ENCODE measurements at places on chromosomes 1 and 21. TPM values are rescaled to one million over a fixed set of nuclear protein-coding genes. Genes with fewer than 3 reads are reported as not detected.
A peak's percentile ranks its signal among the peaks of the same experiment; 100 is the strongest.

DNA sequence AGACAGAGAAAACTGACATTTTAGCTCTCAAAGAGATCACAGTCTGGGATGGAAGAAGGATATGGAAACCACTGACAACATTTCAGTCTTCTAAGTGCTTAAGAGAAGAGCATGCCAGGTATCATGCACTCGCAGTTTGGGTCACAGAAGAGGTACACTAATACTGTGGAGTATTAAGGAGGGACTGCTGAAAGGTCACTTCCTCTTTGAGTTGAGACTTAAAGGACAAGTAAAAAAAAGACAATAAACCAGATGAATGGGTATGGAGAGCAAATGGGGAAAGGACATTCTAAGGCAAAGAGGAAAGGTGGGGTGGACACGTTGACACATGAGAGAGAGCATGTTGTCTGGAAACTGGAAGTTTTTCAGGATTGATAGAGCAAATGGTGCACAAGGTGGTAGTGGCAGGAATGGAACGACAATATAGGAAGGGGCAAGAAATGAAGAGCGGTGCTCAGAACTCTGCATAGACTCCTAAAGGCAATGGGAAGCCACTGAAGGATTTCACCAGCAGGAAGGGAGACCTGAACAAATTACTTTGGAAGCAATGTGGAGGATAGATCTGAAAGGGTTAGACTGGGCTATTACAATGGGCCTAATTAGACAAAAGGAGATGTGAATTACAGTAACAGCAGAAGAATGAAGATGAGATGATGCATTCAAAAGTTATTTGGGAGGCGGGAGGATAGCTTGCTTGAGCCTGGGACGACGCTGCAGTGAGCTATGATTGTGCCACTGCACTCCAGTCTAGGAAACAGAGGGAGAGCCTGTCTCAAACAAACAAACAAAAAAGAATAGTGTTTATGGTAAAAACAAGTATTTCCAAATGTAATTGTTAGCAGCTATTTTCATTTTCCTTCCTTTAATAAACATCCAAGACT lies 11.1 kb downstream of the DIPK1A start:
- peak; percentile 62 for DNase-seq

DNA sequence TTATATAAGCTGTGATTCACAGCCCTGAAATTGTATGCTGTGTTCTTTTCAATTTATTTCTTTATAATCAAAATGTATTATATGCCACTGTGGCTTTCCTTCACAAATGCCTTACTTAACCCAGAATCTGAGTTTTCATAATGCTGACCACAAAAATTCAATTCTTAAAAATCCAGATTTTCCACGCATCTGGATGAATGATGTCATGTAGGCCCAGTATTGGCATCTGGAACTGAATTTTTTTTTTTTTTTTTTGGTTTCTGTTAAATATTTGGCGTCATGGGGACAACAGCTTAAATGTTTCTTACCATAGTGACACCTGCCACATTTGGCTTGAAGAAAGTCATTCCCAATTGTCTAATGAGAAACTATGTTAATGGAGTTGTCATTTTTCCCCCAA lies 296.8 kb downstream of the TM2D1 start:
- no peak for DNase-seq

UBE2U gene
- not detected for total RNA-seq

GIPC2 gene
- total RNA-seq, result 0.71 TPM

GRCh38 chr21:17780539-17780938 lies 38.6 kb downstream of the C21orf91 start:
- no peak for DNase-seq

DNA sequence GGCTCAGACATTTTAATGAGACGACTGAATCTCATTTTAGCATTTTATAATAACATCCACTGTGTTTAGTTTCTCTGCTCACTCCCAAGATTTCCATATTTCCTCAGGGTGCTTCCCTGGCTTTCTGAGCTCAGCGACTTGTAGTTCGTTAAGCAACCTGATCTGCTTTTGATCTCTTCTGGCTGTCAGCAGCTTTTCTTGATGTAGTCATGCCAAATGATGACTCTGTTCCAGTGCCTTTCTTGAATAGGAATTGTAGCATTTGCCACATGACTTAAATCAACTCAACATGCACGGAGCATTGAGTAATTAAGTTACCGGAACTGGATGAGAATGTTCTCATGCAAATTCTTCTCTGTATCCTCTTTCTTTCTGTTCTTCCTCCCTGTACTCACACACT lies 246.1 kb downstream of the FMN2 start:
- DNase-seq, result peak; percentile 4

GRCh38 chr21:42621166-42621818 lies 32.1 kb upstream of the PDE9A start:
- DNase-seq, result no peak

KLHDC7A gene
- not detected for total RNA-seq

DNA sequence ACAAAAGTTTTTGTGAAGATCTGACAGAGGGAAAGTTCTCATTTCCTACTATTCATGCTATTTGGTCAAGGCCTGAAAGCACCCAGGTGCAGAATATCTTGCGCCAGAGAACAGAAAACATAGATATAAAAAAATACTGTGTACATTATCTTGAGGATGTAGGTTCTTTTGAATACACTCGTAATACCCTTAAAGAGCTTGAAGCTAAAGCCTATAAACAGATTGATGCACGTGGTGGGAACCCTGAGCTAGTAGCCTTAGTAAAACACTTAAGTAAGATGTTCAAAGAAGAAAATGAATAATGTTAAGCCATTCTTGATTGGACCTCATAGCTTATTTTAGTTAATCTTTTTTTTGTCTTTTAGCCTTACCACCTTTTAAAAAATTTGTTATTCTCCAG lies 14.1 kb downstream of the GGPS1 start:
- DNase-seq, result no peak

SPRR3 gene
- 0.44 TPM for total RNA-seq

DNA sequence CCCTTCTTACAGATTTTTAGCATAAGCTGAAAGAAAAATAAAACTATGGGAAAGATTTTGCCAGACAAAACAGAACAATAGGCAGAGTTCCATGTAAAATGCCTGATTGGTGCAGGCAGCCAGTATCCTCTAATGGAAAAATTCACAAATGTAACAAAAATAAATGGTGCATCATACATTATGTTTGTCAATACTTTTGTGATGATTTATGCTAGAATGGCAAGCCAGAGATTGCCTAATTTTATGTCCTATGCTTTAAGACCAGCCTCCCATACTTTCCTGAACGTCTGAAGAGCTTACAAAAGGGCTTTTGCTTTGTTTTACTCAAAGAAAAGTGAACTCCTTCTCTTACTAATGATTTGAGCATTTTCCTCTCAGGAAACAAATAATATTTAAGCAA lies 81.5 kb upstream of the KCNJ15 start:
- DNase-seq, result no peak

GRCh38 chr21:34946385-34946840 lies 102.7 kb downstream of the RUNX1 start:
- no peak for DNase-seq

- DNase-seq, result no peak
These were observed 25.6 kb downstream of the SAMSN1 start for GRCh38 chr21:14520535-14520934.

GRCh38 chr1:228794810-228795209 lies 59.5 kb downstream of the RHOU start:
- DNase-seq, result no peak

DNA sequence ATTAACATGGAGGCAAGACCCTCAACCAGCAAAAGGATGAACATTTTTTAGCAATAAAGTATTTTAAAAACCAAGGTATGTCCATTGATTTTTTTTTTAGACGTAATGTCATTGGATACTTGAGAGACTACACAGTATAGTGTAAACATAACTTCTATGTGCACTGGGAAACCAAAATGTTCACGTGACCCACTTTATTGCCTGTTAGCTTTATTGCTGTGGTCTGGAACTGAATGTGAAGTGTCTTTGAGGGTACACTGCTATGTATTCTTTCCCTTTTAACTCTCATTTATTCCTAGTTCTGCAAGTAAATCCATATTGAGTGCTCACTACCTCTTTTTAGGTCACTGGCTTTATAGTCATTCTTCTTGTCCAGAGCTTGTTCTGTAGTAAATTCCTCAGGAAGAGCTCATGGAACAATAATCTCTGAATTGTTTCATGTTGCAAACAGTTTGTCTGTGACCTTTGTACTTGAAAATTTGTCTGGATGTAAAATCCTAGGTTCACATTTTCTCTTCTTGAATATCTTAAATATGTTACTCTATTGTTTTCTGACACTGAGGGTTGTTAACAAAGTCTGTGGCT lies 20.6 kb downstream of the ABCD3 start:
- no peak for DNase-seq

GRCh38 chr21:46052703-46053651 lies 44.9 kb upstream of the COL6A2 start:
- DNase-seq, result no peak

DNA sequence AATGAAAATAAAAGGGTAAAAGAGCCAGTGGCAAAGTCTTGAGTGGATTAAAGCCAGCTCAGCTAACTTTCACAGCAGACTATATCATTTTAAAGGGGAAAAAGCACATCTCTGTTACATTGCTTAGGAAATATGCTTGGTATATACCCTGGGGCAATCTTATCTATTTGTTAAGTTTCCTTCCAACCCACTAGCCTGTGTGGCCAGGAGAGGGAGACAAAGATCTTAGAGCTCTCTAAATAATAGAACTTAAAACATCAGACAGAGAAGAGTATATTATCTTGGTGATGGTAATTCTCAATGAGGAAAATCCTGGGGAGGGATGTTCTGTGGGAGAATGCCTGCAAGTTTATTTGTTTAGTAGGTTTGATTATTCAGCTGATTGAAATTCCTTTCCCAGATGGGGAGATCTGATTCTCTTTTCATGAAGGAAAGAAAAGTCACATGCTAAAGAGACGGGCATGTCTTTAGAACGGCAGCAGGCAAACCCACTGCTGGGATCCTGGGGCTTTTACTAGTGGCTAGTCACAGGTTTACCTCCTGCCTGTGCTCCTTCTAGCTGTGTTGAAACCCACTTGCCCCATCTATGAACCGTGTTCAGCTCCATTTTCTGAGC lies 3.6 kb downstream of the KCNE2 start:
- peak; percentile 54 for DNase-seq

DNA sequence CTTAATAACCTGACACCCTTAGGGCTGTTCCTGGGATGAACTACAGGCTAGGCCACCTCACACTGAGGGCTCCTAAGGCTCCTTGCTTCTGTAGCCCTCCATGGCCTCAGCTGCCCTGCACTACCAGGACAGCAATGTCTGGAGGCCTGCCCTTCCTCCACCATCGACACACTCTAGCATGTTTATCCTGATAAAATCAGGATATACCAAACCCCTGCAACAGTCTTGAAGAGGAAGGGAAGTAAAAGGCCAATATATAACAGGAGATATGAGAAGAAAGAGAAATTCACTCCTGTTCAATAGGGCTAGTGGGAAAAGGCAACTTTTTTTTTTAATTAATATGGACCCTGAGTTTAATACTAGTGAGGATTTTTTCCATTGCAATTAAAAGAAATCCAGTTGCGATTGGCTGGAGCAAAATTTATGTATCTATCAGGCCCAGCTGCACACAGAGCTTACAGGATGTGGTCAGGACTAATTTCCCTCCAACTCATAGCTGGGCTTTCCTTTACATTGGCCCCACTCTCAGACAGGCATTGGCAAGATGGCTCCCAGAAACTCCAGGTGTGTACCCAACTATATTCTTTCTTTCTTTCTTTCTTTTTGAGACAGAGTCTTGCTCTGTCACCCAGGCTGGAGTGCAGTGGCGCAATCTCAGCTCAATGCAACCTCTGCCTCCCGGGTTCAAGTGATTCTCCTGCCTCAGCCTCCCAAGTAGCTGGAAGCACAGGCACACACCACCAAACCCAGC lies 13.5 kb upstream of the ATP2B4 start:
- DNase-seq, result no peak

DNA sequence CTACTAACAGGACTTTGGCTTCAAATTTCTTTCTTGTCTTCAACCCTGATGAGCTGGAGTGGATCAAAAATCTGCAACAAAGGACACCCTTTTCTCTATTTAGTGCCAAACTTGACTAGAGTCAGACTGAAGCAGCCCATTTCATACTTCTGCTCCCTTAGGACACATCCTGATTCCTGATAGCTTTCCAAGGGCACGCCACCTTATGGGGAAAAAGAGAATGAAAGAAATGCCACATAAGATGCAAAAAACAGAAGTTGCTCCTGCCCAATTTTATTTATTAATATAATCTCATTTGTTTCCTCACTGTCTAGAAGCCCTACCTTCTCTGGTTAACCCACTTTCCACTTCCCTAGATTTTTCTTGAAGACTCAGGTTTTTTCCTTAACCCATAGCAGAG lies 72.7 kb upstream of the NBPF4 start:
- DNase-seq, result no peak

KRTAP21-2 gene
- total RNA-seq, result not detected

- no peak for DNase-seq
These were observed 712 bp downstream of the TEKT2 start for GRCh38 chr1:36084497-36085115.

YBEY gene
- 14.6 TPM for total RNA-seq

DNA sequence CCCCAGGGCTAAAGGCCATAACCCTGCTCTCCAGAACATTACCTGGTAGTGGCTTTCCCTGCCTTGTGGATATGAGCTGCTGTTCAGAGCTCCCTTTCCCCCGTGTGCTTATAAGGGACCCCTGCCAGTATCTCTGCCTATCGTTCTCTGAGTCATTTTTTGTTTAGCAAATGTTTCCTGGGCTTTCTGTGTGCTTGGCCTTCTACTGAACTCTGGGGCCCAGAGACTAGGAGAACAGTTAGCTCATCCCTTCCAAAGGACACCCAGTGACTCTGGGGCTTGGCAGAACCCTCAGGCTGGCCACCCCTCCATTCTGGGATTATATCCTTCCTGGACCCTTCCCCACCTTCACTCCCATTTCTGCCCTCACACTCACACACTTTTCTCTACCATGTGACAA lies 80.8 kb upstream of the POU3F1 start:
- no peak for DNase-seq

RBP7 gene
- total RNA-seq, result 6.7 TPM

ZBTB8A gene
- total RNA-seq, result 5.7 TPM

FAM229A gene
- 0.61 TPM for total RNA-seq

DNA sequence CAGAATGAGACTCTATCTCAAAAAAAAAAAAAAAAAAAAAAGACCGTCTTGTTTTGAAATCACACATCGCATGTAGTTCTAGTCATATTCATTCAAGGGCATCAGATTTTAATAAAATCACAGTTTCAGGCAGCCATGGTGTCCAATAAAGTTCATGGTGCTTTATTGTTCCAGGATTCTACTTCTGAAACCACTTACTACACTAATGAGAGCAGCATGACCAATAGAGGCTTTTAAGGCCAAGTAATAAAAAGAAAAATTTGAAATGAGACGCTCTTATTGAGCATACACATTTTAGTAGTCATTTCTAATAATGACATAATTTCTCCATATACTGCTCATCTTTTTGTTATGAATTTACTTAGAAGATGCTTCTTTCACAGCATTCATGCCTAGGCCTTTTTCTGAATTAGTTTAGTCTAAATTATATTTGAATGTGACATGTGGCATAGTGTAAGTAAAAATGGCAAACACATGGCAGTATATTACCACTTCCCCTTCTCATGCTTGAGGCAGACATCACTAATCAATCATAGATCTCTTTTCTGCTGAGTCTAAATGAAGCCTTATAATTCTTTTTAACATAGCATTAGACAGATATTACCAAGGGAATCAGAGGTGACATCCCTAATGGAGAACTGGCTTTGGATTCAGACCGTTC lies 18.5 kb downstream of the NTMT2 start:
- no peak for DNase-seq

- no peak for DNase-seq
These were observed 86.5 kb upstream of the RGS1 start for GRCh38 chr1:192489047-192489446.

GRCh38 chr1:203467550-203467921 lies 8.1 kb upstream of the PRELP start:
- DNase-seq, result no peak

SRSF10 gene
- total RNA-seq, result 112 TPM

CRABP2 gene
- 4.0 TPM for total RNA-seq

NRAS gene
- total RNA-seq, result 64.0 TPM

TNFAIP8L2 gene
- not detected for total RNA-seq

Data from foreskin keratinocyte (primary cell).